Activated T-helper 1 cell treated with Interleukin-2 at 50 U/mL for 16 hours (primary cell): ENCODE measurements at places on chromosomes 3 and 15.

GRCh38 chr3:35064761-35065160 lies 574.6 kb upstream of the ARPP21 start:
- no peak for DNase-seq

- DNase-seq = no peak
Measured at GRCh38 chr3:47652142-47652541, 73.5 kb upstream of the CSPG5 start.

DNA sequence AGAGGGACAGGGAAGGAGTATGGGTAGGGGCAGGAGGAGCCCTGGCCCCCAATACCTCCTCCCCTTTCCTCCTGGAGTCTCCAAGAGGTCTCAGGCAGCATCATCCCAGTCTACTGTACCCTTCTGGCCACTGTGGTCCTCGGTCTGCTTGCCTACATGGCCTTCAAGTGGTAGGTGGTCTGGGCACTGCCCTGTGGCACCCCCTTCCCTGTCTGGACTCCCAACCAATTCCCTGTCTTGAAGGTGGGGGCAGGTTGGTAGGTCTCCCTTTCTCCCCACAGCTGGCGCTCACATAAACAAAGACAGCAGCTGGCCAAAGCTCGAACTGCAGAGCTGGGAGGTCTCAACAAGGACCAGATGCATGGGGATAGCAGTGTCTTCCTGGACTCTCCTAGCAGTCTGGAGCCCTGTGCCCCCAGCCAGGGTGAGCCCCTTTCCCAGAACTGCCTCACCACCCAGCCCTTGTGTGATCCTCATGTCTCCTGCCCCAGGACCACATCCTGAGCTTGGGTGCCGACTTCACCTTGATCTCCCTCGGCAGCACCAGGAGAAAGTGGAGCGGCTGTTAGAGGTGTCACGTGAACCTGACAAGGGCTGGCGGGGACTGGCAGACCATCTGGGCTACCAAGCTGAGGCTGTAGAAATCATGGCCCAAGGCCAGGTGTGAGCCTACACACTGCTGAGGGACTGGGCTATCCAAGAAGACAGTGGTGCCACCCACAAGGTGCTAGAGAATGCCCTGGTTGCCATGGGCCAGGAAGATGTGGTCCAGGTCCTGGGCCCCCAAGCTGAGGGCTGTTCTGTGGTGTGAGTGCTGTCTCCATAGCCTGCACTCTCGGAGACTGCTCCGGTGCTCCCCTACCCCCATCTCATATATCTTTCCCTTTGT lies 33.1 kb downstream of the NBEAL2 start:
- DNase-seq = no peak

GRCh38 chr3:19272296-19272695 lies 124.0 kb downstream of the KCNH8 start:
- DNase-seq = no peak

DNA sequence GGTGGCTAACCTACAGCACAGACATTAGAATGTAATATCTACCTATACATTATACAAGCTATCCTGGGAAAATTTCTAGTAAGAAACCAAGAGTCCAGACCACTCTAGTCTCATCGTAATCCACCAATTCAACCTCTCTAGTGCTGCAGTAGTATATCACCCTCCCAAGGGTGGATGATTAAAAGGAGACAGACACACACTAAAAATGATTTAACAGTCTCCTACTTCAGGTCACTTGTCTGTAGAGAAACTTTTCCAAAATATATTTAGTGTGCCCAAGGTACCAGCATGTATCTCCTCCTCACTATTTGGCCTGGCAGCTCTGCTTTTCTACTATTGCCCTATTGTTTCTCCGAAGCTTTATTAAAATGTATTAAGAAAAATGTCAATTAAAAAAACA lies 45.0 kb downstream of the ZBTB20 start:
- no peak for DNase-seq

- no peak for DNase-seq
Measured at GRCh38 chr15:73442968-73443367, at the start of gene REC114. TSS of gene REC114 (plus strand) at chr15:73443164. CDS start at chr15:73443186, 22 bp downstream.

DNA sequence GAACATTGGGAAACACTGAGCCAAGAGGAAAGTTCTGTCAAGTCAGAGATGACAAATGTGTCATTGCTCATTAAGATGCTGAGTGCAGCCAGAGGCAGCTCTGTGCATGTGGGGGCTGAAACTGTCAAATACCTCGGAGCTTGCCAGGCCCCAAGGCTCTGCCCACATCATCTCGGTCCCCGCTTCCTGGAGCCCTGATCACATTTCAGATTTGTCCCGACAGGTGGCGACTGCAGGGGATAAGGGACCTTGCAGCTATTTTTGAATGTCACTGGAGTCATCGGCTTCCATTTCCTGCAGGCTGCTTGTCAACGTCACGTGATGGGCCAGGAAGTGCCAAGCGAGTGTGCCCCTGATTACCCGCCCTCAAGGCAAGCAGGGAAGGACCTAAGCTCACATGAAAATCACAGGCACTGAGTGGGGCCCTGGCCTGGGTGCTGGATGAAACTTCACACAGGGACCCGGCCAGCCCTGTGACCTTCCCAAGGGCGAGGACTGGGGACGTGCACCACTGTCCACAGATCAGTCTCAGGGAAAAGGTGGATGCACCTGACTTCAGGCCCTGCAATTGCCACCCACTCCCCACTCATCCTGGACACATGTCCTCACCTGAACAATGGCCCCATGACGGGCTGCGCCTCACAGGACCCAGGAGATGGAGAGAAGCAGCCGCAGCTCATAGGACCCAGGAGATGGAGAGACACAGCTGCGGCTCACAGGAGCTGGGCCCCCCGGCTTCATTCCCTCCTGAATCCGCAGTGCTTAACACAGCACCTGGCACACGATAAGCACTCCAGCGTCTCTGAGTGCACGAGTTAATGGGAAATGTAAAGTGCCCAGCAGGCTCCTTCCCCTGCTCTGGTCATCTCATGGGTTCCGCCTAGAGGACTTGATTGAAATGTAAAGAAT lies 73.4 kb downstream of the NUP210 start:
- DNase-seq = peak; percentile 65
